ENCODE measurements at places on chromosomes 11 and 22.

DNA sequence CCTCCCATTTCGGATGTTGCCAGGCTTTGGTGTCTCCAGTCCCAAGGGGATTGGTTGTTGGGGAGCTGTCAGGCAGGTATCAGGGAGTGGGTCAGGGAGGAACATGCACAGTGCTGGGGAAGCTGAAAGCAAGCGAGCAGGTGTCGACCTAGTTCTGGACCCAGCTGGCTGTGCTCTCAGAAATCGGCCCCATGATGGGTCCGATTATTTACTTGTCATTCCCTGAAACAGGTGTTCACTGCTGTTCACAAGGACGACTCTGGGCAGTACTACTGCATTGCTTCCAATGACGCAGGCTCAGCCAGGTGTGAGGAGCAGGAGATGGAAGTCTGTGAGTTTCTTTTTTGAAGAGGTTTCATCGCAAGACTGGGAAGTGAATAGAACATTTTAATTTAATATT is 76.8 kb downstream of the JAM3 start:
- DNase-seq: no peak

DNA sequence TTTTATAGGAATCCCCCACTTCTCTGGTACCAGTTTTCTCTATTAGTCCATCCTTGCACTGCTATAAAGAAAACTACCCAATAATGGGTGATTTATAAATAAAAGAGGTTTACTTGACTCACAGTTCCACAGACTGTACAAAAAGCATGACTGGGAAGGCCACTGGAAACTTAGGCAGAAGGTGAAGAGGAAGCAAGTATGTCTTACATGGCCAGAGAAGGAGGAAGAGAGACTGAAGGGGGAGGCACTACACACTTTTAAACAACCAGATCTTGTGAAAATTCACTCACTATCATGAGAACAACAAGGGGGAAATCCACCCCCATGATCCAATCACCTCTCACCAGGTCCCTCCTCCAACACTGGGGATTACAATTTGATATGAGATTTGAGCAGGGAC is 68.9 kb upstream of the GNAZ start:
- no peak for DNase-seq

GRCh38 chr11:86408845-86409244 is 34.2 kb downstream of the CCDC81 start:
- no peak for DNase-seq

DNA sequence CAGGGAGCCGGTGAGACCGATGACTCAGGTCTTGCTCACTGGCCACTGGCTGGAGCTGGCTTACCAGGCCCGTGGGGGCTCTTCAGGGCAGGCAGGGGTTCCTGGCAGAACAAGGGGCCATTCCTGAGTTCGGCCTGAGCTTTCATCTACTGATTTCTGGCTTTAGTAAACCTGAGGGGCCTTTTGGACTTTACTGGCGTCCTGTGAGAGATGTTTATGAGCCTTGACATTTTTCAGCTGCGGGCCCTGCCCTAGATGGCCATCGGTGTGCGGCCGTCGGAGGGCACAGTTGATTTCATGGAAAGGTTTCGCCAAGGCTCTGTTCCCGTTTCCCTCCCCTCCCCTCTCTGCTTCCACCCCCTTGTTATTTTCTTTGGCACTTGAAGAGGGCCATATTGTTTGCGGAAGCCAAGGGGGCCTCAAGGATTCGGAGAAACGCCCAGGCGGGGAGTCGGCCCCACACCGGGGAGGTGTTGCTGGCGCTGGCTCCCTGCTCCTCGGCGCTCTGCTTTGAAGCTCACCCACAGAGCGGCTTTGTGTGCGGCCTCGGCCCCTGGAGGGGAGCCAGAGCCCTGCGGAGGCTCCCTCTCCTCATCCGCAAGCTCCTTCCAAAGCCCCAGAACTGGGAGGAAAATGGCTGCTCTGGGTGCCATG is 17.7 kb downstream of the ELF5 start:
- DNase-seq: no peak

DNA sequence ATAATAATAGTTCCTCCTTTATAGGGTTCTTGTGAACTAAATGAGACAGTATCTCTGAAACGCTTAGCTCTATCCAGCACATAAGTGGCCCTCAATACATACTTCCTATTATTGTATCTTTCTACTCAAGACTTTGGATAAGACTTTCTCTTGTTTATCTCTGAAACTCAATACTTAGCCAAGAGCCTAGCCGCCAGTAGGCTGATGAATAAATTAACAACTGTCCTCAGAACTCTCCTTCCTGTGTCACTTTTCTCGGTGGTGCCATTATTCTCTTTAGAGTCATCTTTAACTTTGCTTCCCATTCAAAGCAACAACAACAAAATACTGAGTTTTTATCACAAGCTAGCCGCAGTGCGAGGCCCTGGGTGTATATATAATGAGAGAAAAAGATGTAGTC is 86.9 kb downstream of the FAM83F start:
- DNase-seq: no peak

Data from CD4-positive, alpha-beta T cell treated with Interleukin-12 subunit alpha and Interleukin-12 subunit beta, for 1 hour (primary cell).